ENCODE measurements at places on chromosomes 16 and 17. TPM values are rescaled to one million over a fixed set of nuclear protein-coding genes. Genes with fewer than 3 reads are reported as not detected.

DNA sequence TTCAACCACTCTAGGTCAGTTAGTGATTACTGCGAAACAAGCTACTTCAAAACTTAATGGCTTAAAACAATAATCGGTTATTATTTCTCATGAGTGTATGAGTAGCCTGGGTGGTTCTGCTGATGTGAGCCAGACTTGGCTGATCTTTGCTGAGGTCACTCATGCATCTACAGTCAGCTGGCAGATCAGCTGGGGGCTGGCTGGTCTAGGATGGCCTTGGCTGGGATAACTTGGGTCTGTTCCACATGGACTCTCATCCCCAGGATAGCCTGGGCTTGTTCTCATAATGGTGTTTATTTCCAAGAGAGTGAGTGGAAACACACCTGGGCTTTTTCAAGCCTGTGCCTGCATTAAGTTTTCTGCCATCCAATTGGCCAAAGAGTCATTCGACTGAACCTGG, 13.0 kb downstream of the CCDC182 start:
- no peak overlapping the region for H3K27ac ChIP-seq
- H3K36me3 ChIP-seq = no peaks in the 10 kb centered on the region
- H3K4me3 ChIP-seq = no peak overlapping the region

DNA sequence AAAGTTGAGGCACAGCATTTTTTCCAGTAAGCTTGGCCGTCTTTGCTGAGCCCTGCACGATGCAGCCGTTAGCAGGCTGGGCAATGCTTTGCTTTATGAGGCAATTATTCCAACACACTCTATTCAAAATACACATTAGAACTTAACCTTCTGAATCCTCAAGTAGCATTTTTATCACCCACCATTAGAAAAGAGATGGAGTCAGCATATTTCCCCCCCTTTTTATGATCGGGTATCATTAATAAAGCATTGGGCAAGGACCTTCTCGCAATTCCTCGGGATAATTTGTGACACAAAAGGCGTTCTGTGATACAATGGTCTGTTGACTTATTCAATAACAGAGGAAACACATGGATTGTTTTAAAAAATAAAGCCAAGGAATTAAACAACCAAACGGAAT, 374.5 kb upstream of the RBFOX1 start:
- no peaks in the 10 kb centered on the region for H3K27me3 ChIP-seq
- H3K36me3 ChIP-seq = no peaks in the 10 kb centered on the region
- no peak for DNase-seq
- H3K4me3 ChIP-seq = no peak overlapping the region

Gene TBX6
- total RNA-seq = 1.6 TPM

- peaks cover 6% of the 10 kb centered on the region for H3K27me3 ChIP-seq
- H3K27ac ChIP-seq = no peak overlapping the region
- no peak for DNase-seq
Observed at GRCh38 chr16:74673876-74674275, 7.2 kb upstream of the RFWD3 start.

Gene KRT39
- not detected for total RNA-seq

GRCh38 chr17:79836510-79836971, 2.7 kb downstream of the CBX4 start:
- no peak overlapping the region for H3K4me3 ChIP-seq
- peaks cover 53% of the 10 kb centered on the region for H3K27me3 ChIP-seq
- H3K4me1 ChIP-seq = peaks cover 53% of the 10 kb centered on the region
- H3K27ac ChIP-seq = no peak overlapping the region
- DNase-seq = no peak
- H3K36me3 ChIP-seq = no peaks in the 10 kb centered on the region

GRCh38 chr17:34275881-34276280, 5.9 kb downstream of the CCL7 start:
- no peak overlapping the region for H3K4me3 ChIP-seq
- H3K27ac ChIP-seq = no peak overlapping the region

DNA sequence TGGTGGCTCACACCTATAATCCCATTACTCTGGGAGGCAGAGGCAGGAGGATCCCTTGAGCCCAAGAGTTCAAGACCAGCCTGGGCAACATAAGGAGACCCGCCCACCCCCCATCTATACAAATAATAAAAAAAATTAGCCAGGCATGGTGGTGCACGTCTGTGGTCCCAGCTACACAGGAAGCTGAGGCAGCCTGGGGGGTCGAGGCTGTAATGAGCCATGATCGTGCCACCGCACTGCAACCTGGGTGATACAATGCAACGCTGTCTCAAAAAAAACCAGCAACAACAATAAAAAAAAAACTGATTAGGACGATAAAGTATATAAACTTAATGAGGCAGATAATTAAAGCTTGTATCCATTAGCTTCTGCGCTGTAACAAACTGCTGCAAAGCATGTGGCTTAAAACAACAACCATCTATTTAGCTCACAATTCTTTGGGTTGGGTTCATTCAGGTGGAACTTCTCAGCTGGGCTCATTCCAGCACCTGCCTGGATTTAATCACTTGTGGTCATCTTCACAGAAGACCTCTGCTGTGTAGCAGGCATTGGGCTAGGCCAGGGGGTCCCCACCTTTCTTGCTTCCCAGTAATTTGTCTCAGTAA, 45.8 kb downstream of the LCMT1 start:
- no peak for DNase-seq
- H3K27me3 ChIP-seq = no peaks in the 10 kb centered on the region
- H3K4me3 ChIP-seq = no peak overlapping the region
- peaks cover 15% of the 10 kb centered on the region for H3K36me3 ChIP-seq
- no peaks in the 10 kb centered on the region for H3K4me1 ChIP-seq

Gene TBC1D3
- total RNA-seq = not detected

Gene C1QL1
- total RNA-seq = 24.6 TPM

- no peak overlapping the region for H3K27ac ChIP-seq
- no peak for DNase-seq
Observed at GRCh38 chr16:84789431-84789830, 30.4 kb upstream of the CRISPLD2 start.

DNA sequence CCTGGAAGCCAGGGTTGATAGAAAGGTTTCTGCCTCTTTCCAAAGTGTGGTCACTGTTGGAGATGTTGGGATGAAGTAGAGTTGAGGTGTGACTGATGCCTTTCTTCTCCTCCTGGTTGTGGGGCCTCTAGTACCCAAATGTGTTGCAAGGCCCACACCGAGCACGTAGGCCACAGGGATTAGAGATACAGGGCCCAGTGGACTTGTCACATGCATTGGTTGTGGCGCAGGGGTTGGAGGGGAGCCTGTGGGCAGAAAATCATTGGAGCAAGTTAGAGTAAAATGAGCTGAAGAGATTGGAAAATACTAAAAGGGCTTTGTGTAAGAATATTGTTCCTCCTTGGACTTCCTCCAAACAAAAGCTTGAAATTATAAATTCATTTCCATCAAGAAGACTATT, 4.6 kb downstream of the KRT33A start:
- H3K27me3 ChIP-seq = no peaks in the 10 kb centered on the region
- no peak overlapping the region for H3K27ac ChIP-seq
- no peak overlapping the region for H3K4me3 ChIP-seq
- no peak for DNase-seq
- H3K4me1 ChIP-seq = no peaks in the 10 kb centered on the region
- no peaks in the 10 kb centered on the region for H3K36me3 ChIP-seq

DNA sequence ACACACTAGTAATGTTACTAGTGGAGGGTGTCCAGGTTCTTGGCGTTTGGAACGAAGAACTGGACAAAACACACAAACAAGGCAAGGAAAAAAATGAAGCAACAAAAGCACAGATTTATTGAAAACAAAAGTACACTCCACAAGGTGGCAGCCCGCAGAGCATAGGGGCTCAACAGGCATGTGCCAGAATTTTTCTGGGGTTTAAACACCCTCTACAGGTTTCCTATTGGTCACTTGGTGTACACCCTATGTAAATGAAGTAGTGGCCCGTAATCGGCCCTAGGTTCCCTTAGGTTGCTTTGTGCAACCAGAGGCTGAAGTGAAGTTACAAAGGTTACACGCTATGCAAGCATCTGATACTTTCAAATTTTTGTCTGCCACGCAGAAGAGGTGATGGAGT, 8.1 kb downstream of the OR2C1 start:
- no peaks in the 10 kb centered on the region for H3K4me1 ChIP-seq
- H3K27ac ChIP-seq = no peak overlapping the region
- H3K4me3 ChIP-seq = no peak overlapping the region
- H3K36me3 ChIP-seq = no peaks in the 10 kb centered on the region

Gene PRSS53
- 5.8 TPM for total RNA-seq

GRCh38 chr16:16033208-16033717, 83.8 kb downstream of the ABCC1 start:
- no peaks in the 10 kb centered on the region for H3K27me3 ChIP-seq
- H3K4me3 ChIP-seq = no peak overlapping the region

DNA sequence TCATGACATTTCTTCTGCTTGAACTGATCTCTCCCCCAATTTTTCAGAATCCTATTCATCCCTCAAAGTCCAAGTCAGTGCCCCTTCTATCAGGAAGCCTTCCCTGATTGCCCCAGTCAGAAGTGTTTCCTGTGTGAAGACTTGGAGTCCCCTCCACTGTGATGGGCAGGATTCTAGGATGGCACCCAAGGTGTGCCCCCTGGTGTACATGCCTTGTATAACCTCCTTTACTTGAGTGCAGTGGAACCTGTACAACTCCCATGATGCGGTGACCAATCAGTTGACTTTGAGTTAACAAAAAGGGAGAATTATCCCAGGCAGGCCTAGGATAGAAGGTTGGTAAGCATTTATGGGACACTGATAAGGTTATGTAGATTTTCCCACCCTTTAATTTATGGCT, 23.4 kb downstream of the MYH13 start:
- H3K27ac ChIP-seq = no peak overlapping the region
- no peaks in the 10 kb centered on the region for H3K36me3 ChIP-seq
- DNase-seq = no peak
- H3K27me3 ChIP-seq = no peaks in the 10 kb centered on the region
- H3K4me3 ChIP-seq = no peak overlapping the region
- H3K4me1 ChIP-seq = no peaks in the 10 kb centered on the region

DNA sequence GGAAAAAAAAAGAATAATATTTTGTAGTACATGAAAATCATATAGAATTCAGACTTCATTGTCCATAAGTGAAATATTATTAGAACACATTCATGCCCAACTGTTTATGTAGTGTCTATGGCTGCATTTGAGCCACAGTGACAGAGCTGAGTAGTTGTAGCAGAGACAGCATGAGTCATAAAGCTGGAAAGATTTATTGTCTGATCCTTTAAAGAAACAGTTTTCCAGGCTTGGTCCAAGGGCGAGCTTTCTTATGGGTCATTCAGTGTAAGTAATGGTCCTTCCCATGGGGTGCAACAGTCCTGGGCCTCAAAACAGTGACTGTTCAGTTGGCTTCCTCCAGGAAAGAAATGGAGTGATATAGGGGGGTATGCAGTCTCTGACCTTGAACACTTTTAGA, 260.2 kb downstream of the HS3ST4 start:
- H3K27me3 ChIP-seq = peaks cover 4% of the 10 kb centered on the region
- no peaks in the 10 kb centered on the region for H3K36me3 ChIP-seq
- no peak for DNase-seq
- no peak overlapping the region for H3K27ac ChIP-seq

- H3K36me3 ChIP-seq = no peaks in the 10 kb centered on the region
- H3K4me1 ChIP-seq = no peaks in the 10 kb centered on the region
- DNase-seq = no peak
- H3K27me3 ChIP-seq = peaks cover 20% of the 10 kb centered on the region
- H3K4me3 ChIP-seq = no peak overlapping the region
- H3K27ac ChIP-seq = no peak overlapping the region
Observed at GRCh38 chr16:52591934-52592592, 45.1 kb upstream of the TOX3 start.

- peaks cover 22% of the 10 kb centered on the region for H3K4me1 ChIP-seq
- H3K27ac ChIP-seq = peak overlapping the region; percentile 64
- DNase-seq = no peak
- no peak overlapping the region for H3K4me3 ChIP-seq
- H3K27me3 ChIP-seq = no peaks in the 10 kb centered on the region
- no peaks in the 10 kb centered on the region for H3K36me3 ChIP-seq
Observed at GRCh38 chr17:50154604-50155003, 4.1 kb upstream of the PPP1R9B start.

- no peak for DNase-seq
- no peak overlapping the region for H3K4me3 ChIP-seq
- H3K27ac ChIP-seq = no peak overlapping the region
- H3K36me3 ChIP-seq = peaks cover 22% of the 10 kb centered on the region
- no peaks in the 10 kb centered on the region for H3K27me3 ChIP-seq
Observed at GRCh38 chr16:2438121-2438520, 8.9 kb downstream of the CCNF start.

DNA sequence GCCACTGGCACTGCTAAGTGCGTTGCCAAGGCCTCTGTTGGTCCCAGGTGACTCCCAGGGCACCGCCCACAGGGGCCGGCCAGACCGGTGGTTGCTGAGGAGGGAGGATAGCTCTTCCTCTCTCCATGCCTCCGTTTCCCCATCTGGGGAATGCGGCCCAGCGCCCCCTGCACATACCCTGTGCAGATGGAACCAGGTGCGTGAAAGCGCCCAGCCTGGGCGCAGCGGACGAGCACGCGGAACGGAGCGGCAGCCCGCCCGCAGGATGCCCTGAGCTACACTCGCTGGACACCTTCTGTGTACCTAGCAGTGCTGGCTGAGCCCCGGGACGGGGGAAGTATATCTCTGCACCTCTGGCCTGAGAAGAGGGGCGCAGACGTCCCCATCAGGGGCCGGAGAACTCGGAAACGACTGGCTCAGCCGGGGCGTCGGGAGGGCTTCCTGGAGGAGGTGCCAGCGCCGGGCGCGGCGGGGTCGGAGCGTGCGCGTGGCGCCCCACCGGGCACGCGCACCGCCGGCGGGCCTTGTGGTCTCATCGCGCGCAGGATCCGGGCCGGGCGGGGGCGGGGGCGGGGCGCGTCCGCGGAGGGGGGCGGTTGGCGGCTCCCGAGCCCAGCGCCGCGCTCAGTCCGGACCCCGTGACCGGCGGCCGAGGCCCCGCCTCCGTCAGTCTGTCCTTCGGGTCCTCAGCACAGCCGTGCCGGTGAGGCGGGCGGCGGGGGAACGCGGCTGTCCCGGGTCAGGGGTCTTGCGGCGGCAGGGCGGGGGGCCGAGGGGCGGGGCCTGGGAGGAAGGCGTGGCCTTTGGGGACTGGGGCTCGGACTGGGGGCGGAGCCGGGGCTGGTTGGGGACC, at the start of the genes CCDC78 and HAGHL:
CCDC78 (minus strand) TSS at position 6 of the 853 bp plus-strand sequence. CDS start 76 bp downstream, outside the sequence.
HAGHL (plus strand) TSS at position 669 of the 853 bp plus-strand sequence. CDS start 404 bp downstream, outside the sequence.
- peak; percentile 56 for DNase-seq
- peaks cover 2% of the 10 kb centered on the region for H3K4me1 ChIP-seq
- peak within 1 kb of the TSS; percentile 38 for H3K4me3 ChIP-seq
- no peaks in the 10 kb centered on the region for H3K36me3 ChIP-seq
- H3K27me3 ChIP-seq = no peaks in the 10 kb centered on the region

DNA sequence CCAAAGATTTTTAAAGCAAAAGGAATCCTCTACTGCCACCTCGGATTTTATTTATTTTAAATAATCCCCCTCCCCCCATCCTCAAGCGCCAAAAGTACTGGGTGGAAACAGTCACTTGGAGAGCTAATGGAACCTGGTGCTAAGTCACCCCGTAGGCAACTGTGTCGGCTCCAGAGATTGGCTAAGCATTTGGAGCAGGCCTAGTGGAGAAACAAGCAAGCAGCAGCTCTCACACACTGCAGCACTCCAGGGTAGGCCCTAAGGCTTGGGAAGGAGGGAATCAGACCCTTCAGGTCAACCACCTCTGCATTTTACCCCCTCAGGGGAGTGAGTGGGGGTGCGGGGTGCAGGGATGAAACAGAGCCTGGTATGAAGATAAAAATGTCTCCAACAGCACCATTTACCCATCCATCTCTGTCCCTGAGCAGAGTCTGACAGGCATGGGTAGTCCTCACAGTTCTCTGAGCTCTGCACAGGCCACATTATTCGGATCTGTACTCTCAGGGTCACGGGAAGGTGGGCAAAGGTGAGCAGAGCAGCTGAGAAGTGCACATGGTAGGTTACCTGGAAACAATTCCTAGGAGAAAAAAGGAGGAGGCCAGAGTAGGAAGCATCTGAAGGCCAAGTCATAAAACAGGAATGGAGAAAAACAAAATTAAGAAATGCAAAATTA, 27.2 kb upstream of the STAC2 start:
- H3K27ac ChIP-seq = no peak overlapping the region
- no peak for DNase-seq
- no peaks in the 10 kb centered on the region for H3K36me3 ChIP-seq
- no peak overlapping the region for H3K4me3 ChIP-seq
- no peaks in the 10 kb centered on the region for H3K27me3 ChIP-seq
- H3K4me1 ChIP-seq = no peaks in the 10 kb centered on the region

Gene AHSP
- not detected for total RNA-seq

Data from cardiac muscle cell (in vitro differentiated cells and primary cell).